Activated CD4-positive, alpha-beta T cell treated with anti-CD3 and anti-CD28 coated beads for 48 hours (primary cell): ENCODE measurements at places on chromosomes 16 and 17.

GRCh38 chr16:58506241-58507194 is 6.6 kb downstream of the NDRG4 start:
- DNase-seq, result no peak

DNA sequence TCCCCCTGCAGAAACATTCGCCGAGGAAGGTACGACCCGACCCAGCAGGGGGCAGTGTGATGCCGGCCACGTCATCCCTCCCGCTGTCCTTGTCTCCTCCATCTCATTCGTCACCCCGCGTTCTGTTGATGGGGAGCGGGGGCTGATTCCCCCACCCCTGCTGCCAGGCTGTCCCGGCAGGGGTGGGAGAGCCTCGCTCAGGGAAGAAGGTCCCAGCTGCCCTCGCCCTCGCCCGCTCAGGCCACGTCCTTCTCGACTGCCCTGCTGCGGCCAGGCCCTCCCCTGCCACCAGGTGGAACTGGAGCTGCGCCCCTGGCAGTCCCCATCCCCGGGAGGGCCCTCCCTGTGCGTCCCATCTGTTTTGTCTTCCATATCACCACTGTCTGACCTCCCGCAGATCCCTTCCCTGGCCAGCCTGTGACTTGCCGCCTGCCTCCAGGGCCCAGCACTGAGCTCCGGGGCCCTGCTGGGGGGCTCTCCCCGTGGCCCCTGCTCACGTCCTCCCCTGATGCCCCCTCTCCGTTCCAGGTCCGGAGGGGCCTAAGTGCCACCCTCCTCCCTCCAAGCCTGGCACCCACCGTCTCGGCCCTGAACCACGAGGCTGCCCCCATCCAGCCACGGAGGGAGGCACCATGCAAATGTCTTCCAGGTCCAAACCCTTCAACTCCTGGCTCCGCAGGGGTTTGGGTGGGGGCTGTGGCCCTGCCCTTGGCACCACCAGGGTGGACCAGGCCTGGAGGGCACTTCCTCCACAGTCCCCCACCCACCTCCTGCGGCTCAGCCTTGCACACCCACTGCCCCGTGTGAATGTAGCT is 20.6 kb downstream of the ADAM11 start:
- peak; percentile 90 for DNase-seq

- DNase-seq, result no peak
These were observed 7.8 kb upstream of the MYH8 start for GRCh38 chr17:10429421-10430045.

DNA sequence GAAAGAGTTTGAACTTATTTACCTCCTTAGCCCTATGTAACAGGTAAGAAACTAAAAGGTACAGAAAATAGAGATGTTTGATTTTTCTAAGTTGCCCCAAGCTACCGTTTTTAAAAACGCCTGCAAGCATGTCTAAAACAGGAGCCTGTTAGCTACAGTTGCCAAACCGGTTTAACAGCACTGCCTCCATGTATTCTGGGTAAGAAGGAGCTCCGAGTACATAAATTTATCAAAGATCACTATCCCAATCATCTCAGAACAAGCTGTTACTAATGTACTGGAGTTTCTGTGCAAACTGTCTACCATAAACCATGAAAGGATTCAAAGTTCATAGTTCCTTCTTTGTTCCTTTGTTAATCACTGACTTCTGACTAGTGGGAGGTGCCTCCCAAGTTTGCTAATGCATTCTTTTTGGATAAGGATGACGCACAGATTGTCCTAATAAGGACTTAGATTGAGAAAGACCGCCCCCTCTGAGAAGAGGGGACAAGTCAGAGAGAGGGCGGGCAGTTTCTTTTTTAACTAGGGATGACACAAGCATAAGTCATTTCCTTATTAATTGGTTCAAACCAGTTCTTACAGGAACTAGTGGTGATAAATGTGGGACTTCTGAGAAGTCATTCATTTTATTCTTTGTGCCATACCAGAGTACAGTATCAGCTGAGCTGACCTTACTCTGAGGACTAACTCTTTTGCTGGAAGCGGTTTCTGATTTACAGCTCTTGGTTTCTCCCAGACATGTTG is 55.3 kb downstream of the TUBD1 start:
- DNase-seq, result peak; percentile 73

DNA sequence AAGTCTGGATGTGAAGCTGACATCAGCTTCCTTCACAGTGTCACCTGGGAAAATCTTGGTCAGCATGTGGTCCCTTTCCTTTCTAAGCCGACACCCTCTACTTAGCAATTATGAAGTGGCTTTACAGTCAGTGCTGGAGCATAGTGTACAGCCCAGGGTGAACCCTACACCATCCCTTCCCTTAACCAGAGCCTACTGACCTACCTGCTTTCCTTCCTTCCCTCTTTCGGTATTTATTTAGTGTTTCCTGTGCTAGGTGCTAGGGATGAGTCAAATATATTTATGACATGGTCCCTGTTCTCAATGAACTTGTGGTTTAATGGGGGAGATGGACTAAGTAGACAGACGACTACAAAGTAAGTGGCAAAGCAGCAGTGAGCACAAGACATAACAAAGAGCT is 77.5 kb downstream of the CDK5R1 start:
- peak; percentile 31 for DNase-seq
